ENCODE measurements at places on chromosomes 2 and 18.

GRCh38 chr18:47113796-47114540, 36.3 kb downstream of the HDHD2 start:
- no peak for DNase-seq

GRCh38 chr18:63832470-63832869, 55.0 kb upstream of the SERPINB2 start:
- DNase-seq, result no peak

- DNase-seq, result no peak
Observed at GRCh38 chr2:9144046-9144445, 62.6 kb upstream of the ASAP2 start.

DNA sequence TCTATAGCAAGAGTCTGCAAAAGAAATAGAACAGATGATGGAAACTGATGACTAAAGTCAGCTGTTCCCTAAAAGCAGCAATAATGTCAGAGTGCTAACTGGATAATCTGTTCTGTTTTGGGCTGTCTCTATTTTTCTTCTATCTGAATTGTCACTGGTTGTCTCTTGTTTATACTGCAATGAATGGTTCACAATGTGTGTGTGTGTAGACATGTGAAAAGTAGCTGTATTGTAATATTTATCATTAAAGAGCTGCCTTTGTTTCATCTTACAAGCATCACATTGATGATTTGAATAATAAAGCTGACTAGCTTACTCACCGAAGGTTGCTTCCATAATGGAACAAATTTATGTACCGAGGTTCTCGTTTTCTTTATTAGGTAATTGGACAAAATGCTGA, 456.0 kb upstream of the ZEB2 start:
- no peak for DNase-seq

- DNase-seq, result no peak
Observed at GRCh38 chr2:219645631-219646527, 18.4 kb downstream of the SLC4A3 start.

DNA sequence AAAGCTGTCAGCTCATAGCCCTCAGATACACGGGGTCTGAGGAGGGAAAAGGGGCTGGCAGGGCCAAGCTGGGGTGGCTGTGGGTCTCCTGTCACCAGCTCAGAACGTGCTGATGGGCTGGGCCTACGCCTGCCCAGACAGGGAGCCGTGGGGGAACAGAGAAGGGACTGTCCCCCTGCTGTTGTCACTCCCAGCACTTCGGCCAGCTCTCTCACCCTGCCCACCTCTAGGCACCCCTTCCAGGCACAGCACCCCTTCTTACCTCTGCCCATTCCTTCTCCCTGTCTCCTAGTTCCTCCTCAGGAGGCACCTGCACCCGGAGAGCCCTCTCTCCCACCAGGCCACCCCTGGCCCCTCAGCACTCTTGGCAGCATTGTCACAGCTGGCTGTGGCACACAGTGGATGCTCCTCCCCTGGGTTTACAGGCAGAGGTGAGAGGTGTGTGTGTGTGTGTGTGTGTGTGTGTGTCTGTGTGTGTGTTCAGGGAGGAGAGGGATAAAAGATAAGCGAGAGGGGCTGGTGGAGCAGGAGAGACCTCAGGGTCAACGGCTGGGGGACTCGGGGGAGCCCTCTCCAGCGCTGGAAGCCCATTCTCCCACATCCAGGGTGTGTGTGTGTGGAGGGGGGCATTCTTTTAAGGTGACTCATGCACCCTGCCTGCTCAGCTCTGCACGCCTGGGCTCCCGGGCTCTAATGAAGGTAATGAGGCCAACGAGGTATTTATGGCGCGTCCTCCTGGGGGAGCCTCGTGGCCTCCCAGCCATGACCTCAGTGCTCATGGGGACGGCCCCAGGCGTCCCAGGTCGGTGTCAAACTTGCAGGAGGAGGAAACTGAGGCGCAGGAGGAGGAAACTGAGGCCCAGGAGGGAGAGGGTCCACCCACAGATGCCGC, 66.1 kb upstream of the SMAD7 start:
- no peak for DNase-seq

- no peak for DNase-seq
Observed at GRCh38 chr2:178962805-178963433, 87.0 kb downstream of the CCDC141 start.

DNA sequence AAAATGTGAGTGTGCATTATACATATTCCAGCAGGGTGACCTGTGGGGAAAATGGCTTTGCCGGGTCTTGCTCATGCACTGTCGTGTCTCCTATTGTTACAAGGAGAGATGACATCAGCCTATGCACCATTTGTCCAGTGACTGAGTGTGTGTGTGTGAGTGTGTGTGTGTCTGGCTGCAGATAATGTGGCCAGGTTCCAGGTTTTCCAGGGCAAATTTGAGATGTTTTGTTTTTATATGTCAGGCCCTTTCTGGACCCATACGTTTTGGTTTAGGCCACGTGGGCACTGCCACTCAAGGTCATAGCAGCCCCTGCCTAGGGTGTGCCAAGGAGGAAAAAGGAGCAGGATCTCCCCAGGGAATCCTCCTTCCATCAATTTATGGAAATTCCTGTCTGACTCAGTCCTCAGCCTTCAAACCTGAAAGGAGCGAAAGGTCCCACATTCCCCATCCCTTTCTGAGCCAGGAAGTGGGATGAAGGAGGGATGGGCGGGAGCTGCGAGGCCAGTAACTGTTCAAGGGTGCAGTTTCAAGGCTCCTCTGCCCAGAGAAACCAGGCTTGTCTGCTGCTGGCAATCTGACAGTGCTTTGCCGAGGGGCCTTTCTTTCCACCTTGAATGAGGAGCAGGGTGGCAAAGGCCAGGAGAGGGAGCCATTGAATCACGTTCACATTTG, 93.0 kb upstream of the SMAD2 start:
- peak; percentile 39 for DNase-seq

DNA sequence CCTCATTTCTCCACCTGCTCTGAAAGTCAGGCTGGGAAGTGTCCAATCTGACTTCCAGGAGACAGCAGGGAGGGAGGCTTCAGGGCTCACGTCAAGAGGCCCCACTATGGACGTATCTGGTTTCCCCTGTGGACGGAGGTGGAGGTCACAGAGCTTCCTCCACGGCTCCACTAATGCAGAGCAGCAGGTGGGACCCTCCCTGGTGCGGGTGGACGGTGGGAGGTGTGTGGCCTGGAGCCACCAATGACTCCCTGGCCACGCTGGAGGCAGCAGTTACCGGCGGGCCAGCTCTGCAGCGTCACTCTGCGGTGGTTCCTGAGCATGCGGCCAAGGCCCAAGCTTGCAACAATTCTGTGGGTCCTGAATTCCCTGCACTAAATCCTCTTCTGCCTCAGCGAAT, 9.0 kb downstream of the CRACDL start:
- no peak for DNase-seq

Measured in neural crest cell (in vitro differentiated cells).